GM18507 (cell line): ENCODE measurements at places on chromosomes 16 and 17.
A peak's percentile ranks its signal among the peaks of the same experiment; 100 is the strongest.

GRCh38 chr16:88385112-88385594 is 2.4 kb downstream of the ZNF469 start:
- no peak for DNase-seq

GRCh38 chr17:20234276-20234675 is 225.1 kb downstream of the SPECC1 start:
- DNase-seq = no peak

DNA sequence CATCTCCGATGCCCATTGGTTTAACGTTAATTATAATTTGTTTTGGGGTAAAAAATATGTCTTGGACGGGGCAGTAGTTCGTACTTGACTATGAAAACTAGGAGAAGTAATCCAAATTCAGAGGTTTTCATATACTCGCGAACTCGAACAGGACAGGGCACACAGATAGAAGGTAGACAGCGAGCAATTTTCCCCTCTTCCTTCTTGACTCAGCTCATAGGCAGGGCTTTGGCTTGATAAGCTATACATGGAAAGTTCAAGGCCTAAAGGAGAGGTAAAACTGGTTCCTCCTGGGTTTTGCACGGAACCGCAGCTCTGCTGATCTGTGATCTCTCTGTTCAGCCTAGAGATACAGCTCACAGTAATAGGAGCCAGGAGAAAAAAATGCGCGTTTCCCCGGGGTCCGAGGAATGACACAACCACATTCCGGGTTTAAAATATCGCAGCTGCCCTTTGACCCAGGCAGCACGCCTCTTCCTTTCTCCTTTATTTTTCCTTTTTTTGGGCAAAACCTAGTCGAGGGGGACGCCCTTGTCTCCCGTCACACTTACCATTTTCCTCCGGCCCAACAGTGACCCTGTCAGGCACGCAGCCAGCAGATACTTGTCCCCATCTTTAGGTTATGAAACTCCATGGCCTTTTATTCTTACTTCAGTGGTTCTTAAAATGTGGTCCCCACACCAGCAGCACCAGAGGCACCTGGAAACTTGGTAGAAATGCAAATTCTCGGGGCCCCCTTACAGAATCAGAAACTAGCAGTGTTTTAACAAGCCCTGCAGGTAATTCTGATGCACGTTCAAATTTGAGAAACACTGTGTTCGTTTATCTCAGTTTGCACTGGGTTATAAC is 1.7 kb upstream of the LASP1 start:
- DNase-seq = no peak

- DNase-seq = no peak
Observed at GRCh38 chr17:14919631-14920213, 345.4 kb downstream of the PMP22 start.

DNA sequence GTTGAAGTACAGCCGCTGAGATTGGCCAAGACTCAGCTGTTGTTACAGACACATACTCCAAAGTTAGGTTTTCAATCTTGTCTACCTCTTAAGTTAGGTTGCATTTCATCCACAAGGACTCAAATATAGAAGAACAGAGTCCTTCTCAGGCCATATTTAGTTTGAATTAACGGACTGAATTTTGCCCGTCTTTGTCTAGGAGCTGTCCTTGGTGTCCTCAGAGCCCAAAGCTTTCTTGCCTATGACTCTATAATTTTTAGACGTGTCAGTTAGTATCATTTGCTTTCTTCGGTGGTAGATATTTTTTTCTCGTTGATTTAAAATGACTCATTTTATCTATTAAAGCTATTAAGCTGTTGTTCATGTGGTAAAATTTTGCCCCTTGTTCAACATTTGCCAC is 403.2 kb downstream of the HS3ST3B1 start:
- DNase-seq = no peak

DNA sequence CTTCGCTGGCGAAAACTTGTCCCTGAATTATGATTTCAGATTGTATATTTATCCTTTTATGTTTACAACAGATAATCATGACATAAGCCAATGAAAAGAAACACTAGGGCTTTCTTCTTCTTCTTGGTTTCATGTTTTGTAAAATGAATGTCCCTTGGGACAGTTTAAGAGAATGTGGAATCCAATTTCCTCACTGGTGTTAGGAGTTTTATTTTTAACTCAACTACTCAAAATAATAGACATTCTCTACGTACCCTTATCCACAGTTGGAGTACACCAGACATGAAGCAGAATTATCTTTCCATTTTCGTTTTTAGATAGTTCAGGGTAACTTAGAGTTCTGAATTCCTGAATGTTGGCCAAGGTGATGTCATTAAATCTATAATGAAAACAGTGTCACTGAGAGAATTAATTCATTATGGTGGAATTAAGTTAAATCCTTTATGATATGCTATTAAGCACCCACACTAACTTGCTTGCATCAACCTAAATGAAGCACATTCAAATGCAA is 43.4 kb downstream of the IRX6 start:
- DNase-seq = no peak

DNA sequence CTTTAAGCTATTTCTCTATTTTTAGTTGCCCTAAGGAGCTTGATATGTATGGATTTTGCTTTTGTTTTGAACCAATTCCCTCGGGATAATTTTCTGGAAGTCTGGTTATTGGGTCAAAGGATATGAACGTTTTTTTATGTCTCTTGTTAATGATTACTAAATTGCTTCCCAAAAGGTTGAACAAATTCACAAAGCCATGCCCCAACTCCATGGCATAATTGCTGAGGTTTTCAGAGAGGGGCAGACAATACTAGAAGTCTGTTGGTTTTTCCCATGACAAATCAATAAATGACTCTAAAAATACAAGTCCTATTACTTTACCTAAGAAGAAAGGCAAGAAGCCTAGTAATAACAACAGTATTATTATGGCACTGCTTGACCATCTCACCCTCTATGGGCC is 11.4 kb upstream of the AKAP1 start:
- no peak for DNase-seq

- DNase-seq = no peak
Observed at GRCh38 chr17:17886226-17886625, 49.4 kb upstream of the SREBF1 start.

- DNase-seq = peak; percentile 51
Observed at GRCh38 chr16:10964039-10964890, 19.9 kb downstream of the CLEC16A start.

DNA sequence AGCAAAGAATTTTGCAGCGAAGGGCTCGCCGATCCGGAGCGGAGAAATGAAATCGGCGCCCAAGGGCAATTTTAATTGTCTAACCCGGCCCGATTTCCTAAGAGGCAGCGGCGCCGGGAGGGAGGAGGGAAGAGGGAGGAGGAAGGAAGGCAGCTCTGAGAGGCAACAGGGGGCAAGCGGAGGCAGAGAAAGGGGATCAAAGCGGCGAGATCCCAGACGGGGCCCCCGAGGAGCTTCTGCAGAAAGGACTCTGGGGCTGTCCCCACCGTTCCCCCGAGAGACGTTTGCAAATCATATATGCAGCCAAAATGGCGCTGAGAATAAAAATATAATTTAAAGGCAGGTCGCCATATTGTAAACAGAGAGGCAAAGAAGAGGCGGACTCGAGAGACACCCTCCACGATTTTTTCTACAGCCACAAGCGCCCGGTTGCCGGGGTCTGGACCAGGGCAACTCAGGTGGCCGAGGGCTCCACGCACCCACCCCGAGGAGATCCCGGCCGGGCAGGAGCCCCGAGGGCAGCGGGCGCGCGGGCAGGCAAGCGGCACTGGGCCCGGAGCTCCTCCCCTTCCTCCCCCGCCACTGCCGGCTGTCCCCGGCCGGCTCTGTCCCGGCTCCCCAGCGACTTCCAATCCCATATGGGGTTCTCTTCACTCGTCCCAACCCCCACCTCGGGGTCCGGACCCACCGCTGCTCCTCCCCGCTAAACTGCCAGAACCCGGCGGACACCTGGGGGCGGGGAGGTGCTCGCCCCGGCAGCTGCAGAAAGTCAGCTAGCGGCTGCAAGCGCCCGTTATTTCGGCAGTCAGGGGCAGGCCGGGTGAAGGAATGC is 1.9 kb downstream of the PHF12 start:
- DNase-seq = no peak

- no peak for DNase-seq
Observed at GRCh38 chr16:88799569-88800276, 3.9 kb upstream of the CDT1 start.

- no peak for DNase-seq
Observed at GRCh38 chr16:86982912-86983311, 334.3 kb downstream of the C16orf95 start.

DNA sequence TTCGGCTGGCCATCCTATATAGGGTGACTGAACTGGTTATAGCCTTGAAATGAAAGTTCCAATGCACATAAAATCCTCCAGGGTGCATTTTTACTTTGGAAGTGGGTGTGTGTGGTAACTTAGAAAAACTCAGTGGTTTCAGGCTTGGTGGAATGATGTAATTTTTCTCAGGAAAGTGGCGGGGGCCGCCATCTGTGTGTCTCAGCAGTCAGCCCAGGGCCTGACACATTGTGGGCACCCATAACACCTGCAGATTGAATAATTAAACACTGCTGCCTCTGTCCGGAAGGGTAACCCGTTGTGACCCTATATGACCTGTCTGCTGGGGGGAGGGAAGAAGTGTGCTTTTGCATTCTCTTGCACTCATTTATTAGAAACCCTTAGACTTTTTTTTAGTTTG is 2.2 kb upstream of the PDP2 start:
- no peak for DNase-seq

- no peak for DNase-seq
Observed at GRCh38 chr17:64572682-64573154, 65.9 kb downstream of the CEP95 start.

DNA sequence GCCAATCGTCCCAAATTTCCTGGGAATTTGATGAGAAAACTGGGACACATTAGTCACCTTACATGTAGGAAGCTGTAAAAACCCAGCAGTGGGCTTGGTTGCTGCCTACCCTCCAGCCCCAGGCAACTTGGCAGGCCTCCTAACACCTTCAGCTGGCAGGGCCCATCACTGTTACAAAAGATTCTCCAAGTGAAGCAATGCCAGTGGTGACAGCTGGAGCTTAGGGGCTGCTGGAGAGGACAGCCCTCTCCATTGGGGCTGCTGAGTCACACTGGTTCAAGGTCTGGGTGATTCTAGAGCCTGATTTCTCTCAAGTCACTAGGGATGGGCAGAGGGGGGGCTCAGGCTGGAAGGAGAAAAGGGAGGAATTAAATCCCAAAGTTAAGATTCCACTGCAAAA is 180.6 kb downstream of the COPRS start:
- DNase-seq = no peak

DNA sequence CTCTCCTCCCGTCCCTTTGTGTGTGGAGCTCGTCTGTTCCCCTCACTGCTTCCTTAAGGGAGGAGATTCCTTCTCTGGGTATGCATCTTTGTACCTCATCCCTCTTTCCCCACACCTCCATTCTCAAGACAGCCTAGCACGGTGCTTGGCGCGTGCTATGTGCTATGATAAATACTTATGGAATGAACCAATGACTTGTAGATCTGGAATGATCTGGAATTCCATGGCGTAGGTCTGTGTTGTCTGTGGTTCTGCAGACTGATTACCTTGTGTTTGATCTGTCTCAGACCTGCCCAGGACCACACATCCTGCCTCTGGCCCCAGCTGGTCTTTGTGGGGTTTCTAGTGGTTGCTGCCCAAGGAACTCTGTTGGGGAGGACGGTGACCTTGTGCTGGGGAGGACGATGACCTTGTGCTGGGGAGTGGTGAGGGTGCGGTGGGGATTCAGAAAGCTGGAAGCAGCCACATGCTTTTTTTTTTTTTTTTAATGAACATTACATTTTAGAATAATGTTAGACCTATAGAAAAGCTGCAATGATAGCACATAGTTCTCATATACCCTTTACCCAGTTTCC is 33.5 kb upstream of the ETV4 start:
- no peak for DNase-seq

- DNase-seq = no peak
Observed at GRCh38 chr17:39665642-39666224, 584 bp downstream of the TCAP start.

DNA sequence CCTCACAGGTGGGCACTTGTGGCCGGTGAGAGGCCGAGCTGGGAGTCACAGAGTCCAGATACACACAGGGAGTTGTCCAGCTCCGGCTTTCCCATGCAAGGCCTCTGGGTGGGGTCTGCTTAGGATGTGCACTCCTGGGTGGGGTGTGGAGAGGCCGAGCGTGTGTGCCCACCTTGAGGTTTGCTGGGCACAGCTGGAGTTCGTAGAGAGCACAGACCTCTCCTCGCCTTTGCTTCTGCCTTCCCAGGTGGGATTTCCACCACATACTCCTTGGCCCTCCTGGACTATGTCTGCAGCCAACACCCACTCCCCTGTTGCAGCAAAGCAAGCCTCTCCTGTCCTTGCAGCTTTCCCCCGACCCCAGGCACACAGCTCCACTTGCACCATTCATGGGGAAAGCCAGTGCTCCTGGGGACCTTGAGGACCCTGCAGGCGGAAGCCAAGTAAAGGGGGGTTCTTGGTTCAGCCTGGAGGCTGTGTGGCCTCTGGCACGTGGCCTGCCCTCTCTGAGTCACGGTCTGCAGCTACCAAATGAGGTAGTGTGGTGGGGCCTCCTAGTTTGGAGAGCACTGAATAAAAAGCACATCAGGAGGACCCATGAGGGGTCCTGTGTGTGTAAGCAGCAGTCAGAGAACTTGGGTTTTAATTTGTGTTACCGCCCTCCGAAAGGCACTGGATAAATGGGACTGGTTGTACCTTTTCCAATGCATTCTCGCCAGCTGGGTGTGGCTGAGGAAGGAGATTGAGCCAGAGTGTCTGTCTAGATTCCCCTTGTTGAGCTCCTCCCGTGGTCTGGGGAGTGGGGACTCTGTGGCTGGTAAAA is 31.5 kb downstream of the MPRIP start:
- no peak for DNase-seq

DNA sequence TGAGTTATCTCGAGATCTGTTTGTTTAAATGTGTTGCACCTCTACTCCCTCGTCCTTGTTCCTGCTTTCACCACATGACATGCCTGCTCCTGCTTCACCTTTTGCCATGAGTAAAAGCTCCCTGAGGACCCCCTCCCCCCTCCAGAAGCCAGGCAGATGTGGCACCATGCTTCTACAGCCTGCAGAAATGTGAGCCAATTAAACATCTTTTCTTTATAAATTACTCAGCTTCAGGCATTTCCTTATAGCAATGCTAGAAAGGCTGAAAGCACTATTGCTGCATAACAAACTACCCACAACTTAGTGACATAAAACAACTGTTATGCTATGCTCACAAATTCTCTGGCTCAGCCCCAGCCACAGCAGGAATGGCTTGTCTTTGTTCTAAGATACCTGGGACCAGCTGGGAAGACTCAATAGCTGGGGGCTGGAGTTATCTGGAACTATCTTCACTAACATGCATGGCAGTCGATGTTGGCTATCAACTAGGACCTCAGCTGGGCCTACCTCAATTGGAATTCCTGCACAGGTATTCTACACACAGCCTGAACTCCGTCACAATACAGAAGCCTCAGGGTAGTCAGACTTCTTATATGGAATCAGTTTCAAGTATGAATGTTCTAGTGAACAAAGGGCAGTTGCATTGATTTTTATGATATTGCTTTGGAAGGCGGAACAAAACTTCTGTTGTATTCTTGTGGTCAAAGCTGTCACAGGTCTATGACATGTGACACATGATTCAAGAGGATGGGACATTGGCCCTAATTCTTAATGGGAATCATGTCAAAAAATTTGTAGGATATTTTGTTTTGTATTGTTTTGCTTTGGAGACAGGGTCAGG is 186.0 kb upstream of the PIRT start:
- no peak for DNase-seq
